ENCODE measurements at places on chromosomes 11 and 22.

- no peak for DNase-seq
Measured at GRCh38 chr22:49301398-49302149, 526.1 kb downstream of the BRD1 start.

- no peak for DNase-seq
Measured at GRCh38 chr11:131041331-131042040, 125.2 kb upstream of the SNX19 start.

DNA sequence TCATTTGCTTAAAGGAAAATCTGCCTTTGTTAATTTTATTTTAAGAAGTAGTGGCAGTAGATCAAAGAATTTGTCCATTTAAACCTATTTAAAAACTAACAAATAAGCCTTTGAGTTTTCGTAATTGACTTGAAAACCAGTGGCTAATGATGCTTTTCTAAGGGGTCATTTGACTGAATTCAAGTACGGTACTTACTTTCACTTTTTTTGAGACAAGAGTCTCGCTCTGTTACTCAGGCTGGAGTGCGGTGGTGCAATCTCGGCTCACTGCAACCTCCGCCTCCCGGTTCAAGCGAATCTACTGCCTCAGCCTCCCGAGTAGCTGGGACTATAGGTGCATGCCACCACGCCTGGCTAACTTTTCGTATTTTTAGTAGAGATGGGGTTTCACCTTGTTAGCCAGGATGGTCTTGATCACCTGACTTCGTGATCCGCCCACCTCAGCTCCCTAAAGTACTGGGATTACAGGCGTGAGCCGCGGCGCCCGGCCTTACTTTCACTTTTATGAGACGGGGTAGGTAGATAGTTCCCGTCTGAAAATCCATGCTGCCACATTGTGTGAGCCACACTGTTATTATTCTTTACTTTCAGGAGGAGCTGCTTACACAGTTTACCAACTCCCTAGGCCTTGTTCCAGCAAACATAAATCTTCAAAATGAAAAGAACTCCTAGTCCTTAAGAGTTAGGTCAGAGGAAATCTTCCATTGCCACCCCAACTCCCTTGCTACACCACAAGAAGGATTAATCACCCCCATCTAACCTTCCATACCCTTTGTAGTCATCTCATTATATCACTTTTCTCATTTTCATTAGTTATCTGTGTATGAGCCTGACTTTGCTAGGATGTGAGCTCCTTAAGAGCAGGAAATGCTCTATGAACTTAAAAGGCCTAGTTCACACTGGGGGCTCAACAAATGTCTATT lies 926.6 kb upstream of the CCDC90B start:
- DNase-seq: no peak

DNA sequence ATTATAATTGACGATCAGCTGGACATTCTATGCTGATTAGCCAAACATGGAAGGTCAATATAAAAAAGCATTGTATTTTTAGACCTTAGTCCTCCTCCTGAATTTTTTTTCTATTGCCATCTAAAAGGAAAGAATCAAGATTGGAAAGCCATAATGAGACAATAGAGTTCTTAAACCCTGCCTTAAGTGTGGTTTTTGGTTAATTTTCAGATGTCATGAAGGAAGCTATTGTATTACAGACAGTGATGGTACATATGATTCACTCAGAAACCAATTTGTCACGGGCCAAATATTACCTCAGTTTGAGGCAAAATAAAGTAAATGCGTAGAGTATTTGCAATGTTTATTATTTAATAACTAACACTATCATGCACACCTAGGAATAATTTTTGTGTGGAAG lies 1164.0 kb upstream of the RAG2 start:
- no peak for DNase-seq

DNA sequence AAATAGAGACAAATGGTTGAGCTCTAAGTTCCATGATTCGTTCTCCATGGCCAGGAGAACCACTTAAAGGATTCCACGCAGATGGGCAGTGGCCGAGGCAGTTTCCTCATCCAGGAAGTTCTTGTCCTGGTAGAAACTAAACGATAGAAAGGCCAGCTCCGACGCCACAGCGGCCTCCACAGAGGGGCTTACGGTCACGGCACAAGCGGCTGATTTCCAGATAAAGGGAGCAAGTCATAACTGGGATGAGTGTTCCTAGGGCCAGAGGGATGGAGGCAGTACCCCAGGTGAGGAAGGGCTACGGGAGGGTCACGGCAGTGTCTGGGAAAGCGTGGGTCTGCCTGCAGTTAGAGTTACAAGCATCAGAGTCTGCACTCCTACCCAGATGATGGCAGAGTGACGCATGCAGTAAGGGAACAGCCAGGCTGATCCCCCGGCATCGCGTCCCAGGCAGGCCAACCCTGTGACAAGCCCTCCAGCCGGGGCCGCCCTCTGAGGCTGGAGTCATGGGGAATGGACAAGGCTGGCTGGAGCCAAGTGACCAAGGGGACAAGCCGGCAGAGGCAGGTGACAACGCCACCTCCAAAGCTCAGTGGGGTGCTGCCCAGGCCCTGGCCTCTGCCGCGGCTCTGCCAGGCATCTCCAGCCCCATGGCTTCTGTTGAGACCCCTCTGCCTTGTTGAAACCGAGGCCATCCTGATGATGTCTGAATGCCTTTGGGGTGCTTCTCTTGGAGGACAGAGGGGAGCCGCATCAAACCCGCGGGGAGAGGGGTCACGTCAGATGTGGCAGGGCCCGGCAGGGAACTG lies 475.1 kb downstream of the BRD1 start:
- DNase-seq: no peak

DNA sequence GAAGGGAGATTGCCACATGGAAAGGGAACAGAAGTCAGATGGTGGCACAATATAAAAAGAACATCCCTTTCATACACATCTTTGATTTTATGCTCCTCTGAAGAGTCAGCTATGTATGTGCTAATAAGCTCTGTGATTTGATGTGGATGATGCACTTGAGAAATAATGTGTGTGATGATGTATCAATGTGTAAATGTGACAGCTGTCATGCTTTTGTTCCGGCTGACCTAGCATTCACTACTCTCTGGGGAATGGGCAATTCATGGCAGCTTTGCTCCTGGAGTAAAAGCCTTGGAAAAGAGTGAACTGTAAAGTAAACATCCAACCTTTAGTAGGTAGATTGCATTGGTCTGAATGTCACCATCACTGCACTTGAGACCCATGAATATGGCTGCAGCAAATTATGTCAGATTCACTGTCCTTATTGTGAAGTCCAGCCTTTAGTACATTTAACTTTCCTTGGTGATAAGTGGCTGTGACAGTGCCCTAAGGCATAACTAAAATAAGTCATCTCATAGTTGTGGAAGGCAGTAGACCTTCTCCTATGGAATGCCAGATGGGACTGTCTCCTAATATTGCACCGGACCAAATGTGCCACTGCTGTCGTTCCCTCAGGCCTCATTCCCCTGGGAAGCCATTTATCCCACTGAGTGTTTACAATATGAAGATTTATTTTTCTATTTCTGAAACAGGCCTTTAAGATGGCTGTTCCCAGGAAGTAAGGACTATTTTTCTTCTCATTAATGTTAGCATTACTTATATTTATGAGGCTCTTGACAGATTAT lies 178.2 kb upstream of the CCDC90B start:
- no peak for DNase-seq

- no peak for DNase-seq
Measured at GRCh38 chr11:60858731-60859464, 3.1 kb upstream of the PTGDR2 start.

GRCh38 chr11:66868082-66868725 lies 11.3 kb downstream of the LRFN4 start:
- DNase-seq: no peak

Measured in GM12891 (cell line).